ENCODE measurements at places on chromosomes 3 and 15.
A peak's percentile ranks its signal among the peaks of the same experiment; 100 is the strongest.

- peak; percentile 16 for DNase-seq
These were observed 921.4 kb downstream of the MCTP2 start for GRCh38 chr15:95152741-95153140.

DNA sequence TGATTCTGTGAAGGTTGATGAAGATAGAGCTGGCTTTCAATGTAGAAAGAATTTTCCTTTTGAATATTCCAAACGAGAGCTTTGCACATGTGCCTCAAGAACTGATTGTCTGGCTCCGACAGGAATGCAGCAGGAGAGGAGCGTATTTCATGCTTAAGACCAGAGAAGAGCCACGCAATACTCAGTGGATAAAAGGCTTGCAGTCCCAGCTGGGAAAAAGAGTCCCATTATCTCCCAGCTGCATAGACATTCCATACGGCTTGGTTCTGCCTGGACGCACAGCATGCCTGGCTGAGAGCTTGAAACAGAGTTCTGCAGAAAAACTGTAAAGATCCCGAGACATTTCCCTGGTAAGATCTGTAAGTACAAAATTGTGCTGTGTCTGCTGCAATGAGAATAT lies at the start of gene CNTN6:
Gene CNTN6, plus strand, starts transcription at position 254 of the 400 bp plus-strand sequence. CDS start 54,985 bp downstream, outside the sequence.
- DNase-seq, result peak; percentile 70

DNA sequence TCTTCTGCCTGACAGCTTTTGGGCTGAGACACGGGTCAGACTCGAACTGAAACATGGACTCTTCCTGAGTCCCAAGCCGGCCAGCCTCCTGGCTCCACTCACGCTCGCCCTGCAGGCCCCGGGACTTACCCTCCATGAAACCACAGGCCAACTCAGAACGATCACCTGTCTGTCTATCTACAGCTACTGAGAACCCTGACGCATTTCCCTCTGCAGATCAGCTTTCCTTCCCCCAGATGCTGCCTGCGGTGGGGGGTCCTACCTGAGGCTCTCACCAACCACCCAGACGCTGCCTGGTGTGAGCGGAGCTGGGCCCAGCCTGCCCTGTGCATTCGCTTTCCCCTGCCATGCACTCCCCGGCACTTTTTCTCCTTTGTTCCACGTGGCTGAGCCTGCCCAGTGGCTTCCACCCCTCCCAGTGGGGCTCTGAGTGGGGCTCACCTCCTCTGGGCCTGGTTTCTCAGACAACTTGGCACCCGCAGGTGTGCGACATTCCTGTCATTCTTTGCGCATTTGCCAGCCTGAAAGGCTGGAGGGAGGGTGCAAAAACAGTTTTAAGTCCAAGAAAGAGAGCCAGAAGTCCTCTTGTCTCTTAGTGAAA lies 60.2 kb downstream of the PLXNA1 start:
- peak; percentile 45 for DNase-seq

DNA sequence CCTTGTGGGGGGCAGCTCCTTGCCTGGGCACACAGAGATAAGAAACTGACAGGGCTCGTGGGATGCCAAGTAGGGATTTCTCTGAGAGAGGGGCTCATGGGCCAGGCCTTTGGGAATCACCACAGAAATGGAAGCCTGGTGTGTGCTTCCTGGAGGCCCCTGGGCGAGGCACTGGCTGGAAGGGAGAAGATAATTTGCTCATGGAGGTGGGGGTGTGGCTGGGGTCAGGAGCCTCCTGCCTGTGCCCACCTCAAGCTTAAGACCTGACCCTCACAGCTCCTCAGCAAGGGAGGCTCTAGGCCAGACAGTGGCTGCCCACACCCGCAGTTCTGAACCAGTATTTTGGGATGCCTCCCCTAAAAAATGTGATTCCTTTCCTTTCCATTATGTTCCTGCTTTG lies 16.9 kb upstream of the CPNE9 start:
- DNase-seq, result no peak

GRCh38 chr15:90106522-90107117 lies 4.4 kb upstream of the IDH2 start:
- DNase-seq, result peak; percentile 65

GRCh38 chr3:194606163-194606562 lies 27.1 kb downstream of the TMEM44 start:
- DNase-seq, result no peak

DNA sequence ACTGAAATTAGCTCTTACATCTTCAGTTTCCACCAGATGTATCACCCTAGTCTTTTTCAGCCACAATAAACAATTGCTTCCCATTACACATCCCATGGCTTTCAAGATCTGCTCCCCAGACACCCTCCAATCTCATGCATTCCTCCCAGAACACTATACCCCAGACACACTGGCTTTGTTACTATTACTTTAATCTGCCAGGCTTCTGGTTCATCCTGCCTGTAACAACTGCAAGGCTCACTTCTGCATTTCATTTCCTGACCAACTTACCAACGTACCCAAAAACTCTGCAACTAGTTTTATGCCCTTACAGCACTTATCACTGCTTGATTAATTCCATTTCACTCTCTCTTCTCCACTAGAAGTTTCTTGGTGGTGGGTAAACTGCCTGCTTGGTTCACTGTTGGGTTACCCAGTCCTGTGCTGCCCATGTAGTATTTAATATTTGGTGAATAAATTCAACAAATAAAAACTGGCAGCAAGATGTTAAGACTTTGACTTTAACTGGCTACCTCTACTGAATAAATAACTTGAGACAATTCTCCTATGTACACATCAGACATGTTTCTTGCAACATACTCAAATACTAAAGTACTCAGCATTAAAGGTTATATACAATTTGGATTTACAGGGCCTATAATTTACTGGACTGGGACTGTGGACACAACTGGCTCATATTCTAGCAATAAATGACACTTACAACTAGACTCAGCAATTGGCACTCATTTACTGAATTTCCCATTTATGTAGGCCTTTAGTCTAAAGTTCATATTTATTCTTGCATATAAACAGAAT lies 2.7 kb downstream of the RPL22L1 start:
- DNase-seq, result no peak

GRCh38 chr15:60392601-60392985 lies 5.2 kb downstream of the ANXA2 start:
- peak; percentile 85 for DNase-seq

GRCh38 chr3:154095832-154096421 lies 25.3 kb upstream of the ARHGEF26 start:
- peak; percentile 29 for DNase-seq

DNA sequence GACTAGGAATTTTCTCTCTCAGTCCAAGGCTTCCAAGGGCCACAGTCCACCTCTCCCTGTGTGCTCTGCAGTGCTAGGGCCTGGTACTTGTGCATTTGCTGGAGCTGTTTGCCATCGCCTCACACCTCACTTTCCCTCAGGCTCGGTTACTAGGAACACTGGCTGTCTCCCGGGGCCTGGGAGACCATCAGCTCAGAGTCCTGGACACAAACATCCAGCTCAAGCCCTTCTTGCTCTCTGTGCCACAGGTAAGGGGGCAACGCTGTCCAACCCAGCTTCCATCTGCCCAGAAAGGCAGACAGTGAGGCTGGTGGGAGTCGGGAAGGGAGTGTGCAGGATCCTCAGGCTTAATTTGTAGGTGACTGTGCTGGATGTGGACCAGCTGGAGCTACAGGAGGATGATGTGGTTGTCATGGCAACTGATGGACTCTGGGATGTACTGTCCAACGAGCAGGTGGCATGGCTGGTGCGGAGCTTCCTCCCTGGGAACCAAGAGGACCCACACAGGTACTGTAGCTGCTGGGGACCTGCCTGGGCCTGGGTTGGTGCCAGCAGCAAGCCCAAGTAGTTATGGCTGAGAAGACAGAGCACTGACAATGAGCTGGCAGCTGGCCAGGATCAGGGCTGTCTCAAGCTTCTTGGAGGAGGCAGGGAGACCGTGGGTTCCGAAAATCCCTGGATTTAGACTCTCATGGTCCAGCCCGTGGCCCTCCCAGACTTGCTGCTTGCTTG lies 3.4 kb downstream of the PPM1M start:
- no peak for DNase-seq

- peak; percentile 48 for DNase-seq
These were observed 52.6 kb downstream of the ARNT2 start for GRCh38 chr15:80456517-80457492.

GRCh38 chr15:33678602-33679001 lies 289.7 kb upstream of the CHRM5 start:
- no peak for DNase-seq

- DNase-seq, result peak; percentile 55
These were observed 43.0 kb upstream of the LRTM1 start for GRCh38 chr3:54970895-54971294.

DNA sequence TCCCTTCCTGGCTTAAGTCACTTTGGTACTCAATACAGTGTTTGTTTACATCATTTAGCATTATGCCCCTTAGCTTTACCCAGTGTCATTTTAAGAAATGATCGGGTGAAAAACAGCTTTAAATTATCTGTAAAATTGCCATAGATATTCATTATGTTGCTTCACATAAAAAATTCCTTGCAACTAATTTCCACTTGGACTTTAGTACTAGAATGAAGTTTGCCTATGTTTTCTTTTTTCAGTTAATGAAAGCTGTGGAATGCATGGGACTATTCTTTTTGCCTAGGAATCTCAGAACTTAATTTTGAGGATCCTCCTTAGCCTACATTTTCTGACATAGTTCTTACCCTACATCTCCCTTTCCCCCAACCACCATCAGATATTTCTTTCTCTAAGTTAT lies 38.4 kb downstream of the CCNL1 start:
- DNase-seq, result no peak

DNA sequence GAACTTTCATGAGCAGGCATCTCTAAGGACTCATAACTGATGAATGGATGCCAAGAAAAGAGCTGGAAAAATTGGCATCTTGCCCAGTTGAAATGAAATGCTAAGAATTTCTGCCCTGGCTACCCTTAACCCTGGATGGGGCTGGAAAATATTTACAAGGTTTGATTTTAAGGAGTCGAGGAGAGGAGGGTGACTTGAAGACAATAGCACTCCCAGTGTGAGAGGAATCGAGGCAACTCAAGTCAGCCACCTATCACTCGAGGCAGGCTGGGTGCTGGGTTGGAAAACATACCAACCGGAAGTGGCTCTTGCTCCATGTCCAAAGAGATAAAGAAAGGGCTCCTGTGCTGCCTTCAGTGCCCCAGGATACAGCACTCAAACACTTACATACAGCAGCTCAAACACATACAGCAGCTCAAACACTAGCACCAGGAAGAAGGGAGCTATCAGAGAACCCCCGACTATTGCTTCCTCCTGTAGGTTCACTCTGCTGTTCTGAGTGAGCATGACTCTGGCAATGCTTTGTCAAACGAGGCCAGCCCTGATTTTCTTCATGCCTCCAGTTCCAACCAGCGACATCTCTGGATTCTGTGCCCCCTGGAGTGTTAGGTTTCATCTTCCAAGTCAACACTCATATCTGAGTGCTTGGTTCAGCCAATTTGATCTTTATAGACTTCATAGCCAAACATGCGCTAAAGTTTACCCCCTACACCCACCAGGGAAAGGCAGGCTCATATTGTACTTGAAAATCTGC lies 4.9 kb downstream of the PRICKLE2 start:
- DNase-seq, result peak; percentile 86

DNA sequence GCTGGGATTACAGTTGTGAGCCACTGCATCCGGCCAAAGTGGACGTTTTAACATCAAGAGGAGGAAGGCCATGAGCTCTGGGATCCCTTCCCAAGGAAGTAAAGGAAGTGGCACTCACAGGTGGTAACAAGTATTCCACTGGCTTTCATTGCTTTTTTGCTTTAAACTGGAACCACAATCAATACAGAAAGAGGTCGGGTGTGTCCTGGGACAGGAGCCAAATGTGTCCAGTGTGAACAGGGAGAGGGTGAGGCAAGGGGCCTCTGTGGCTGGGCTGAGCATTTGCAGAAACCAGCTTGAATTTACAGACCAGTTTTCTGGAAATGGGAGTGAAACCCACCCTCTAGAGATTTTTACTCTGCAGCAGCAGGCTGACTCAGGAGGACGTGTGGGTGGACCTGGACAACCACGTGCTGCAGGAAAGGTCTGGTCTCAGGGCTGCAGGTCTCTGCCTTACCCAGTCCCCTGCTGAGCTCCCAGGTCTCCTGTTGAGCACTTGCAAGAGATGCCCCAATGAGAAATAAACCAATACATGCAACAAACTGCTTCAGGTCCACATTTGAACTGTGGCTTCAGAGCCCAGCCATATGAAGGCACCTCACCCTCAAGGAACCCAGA lies 42.8 kb upstream of the TMEM115 start:
- no peak for DNase-seq

GRCh38 chr15:57861815-57862586 lies 155.5 kb downstream of the POLR2M start:
- DNase-seq, result peak; percentile 89
